Breast epithelium (tissue), 4 donors: ENCODE measurements at places on chromosomes 2 and 18.
A peak's percentile ranks its signal among the peaks of the same experiment; 100 is the strongest.

- no peak for DNase-seq
These were observed 20.9 kb downstream of the CFLAR start for GRCh38 chr2:201136889-201137321.

DNA sequence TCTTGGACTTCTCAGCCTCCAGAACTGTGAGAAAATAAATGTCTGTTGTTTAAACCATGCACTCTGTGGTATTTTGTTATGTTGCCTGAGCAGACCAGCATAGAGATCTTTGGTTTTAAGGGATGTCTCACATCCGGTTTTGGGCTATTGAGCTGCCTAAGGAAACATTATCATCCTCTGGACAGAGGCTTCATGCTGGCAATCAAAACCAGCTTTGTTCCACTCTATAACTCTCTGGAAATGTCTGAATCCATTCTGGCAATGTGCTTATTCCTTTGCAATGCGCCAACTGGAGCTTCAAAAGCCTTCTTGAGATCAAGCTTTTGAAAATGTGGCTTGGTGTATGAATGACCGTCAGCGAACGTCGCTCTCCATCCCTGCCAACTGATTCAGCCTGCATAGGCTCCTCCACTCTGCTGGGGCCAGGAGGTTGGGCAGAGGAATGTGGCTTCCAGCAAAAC is 183.6 kb upstream of the MGAT5 start:
- DNase-seq: no peak

DNA sequence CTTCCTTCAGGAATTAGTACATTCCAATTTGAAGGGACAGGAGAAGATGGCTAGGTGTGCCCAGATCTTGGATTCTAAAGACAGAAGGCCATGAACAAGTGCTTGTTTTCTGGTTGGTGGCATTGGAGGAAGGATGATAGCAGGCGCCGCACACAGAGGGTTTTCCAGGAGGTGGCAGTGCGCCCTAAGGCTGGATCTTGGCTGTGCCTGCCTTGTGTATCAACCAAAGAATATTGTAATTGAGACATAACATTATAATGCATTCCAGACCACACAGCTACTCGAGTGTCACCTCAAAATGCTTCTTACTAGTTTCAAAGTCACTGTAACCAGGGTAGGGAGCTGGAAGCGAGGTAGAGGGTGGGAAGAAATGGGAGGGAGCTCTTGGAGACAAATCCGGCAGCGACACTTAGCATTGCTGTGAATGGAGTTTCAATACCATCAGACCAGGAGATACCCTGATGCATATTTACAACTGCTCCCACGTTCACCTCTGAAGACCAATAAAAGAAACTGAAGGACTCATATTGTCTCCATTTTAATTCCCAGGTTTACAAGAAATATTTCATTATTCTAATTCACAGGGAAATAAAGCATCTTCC is 42.5 kb downstream of the CPO start:
- peak; percentile 75 for DNase-seq

GRCh38 chr18:7174344-7175095 is 56.4 kb upstream of the LRRC30 start:
- peak; percentile 56 for DNase-seq

GRCh38 chr18:51330148-51330547 is 132.7 kb upstream of the MEX3C start:
- DNase-seq: peak; percentile 40

DNA sequence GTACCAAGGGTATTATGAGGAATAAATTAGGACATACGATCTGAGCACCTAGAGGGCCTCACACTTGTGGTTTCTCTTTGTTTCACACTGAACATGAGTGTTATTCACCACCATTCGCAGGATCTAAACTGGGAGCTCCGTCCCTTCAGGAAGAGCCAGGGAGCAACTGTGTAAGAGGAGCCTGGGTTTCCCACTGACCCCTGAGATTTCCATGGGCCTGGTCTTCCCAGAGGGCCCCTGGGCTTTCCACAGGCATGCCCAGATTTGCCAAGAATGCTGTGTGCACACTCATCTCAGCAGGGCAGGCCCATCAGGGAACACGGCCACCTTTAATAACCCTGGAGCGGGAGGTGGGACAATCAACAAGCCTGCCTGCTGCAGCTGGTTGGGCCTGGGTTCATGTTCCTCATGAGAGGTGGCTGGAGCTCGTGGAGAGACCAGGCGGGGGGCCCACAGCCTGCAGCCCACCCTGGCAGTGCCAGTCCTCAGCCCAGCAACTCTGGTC is 416.8 kb upstream of the MYT1L start:
- DNase-seq: no peak

- no peak for DNase-seq
These were observed 30.0 kb upstream of the STK17B start for GRCh38 chr2:196201229-196202009.

DNA sequence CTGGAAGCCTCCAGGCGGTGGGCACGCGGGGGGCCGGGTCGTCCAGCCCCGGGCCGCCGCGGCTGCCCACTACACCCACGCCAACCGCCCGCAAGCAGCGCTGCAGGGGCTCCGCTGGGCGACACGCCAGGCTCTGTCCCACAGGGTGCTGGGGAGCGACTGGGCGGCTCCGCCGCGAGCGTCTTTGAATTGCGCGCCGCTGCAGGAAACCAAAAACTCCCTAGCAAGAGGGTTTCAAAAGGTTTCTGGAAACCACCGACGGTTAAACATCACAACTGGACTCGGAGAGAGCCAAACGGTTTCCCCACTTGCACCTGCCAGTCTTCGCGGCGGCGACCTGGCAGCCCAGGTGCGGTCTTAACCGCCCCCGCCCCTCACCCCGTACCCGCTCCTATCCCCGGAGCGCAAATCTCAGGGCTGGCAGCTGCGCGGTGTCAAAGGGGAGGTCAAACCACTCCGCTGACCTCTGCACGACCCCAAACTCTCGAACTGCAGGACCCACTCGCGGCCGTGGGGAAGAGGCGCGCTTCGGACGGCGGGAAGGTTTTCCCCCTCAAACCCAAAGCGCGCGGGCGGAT is 1.0 kb downstream of the CXCR4 start:
- DNase-seq: no peak

DNA sequence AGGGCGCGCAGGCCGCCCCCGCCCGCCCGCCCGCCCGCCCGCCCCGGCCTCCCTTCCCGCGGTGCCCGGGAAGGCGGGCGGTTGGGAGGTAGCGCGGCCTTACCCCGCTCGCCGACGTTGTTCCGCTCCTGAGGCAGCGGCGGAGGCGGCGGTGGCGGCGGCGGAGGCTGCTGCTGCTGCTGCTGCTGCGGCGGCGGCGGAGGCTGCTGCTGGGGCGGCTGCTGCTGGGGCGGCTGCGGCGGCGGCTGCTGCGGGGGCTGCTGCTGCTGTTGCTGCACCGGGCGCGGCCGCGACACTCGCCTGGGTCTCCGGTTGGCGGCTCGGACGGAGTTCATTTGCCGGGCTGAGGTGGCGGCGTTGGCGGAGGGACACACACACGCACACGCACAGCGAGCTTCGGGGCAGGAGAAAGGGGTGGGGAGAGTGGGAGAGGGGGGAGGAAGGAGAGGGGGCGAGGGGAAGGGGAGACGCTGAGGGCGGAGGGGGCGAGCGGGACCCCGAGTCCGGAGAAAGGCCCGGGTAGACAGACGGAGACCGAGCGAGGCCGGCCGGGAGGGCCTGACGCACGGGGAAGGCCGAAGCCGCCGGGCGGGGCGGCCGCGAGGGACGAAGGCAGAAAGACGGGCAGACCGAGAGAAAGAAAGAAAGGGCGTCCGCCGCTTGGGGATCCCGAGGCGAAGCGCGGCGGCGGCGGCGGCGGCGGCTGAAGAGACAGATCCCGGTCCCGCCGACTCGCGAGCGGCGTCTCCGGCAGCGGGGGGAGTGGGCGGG is 727 bp downstream of the FBXO11 start:
- DNase-seq: peak; percentile 45

DNA sequence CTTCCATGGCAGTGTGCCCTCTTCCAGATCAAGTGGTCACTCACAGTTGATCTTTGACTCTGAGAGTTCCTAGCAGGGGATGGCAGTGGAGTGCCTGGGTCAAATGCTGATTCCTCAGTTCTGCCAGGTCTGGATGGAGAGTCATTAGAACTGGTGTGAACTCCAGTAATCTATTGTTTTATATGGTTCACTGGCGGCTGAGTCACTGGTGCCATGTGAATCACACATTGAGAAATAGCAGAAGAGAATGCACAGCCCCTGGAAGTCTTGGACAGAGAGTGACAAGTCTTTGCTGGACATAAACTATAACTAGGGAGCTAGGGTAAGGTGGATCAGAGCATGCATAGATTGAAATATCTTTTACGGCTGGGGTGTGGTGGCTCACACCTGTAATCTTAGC is 86.9 kb downstream of the EIF2AK3 start:
- DNase-seq: no peak

DNA sequence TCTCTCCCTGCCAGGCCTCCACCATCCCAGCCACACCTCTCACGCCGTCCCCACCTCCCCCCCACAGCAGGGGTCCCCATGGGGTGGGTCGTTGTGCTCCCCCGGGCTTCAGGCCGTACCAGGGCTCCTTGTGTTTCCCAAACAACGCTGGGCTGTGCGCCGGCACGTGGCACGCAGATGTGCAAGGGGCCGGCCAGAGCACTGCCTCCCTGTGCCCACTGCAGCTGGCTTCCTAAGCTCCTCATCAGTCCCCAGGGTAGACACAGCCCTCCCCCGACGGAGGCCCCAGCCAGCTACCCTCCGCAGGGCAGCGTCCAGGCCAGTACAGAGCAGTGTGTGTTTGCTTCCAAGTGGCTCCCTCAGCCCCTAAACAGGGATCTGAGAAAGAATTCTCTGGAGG is 34.0 kb downstream of the BIN1 start:
- DNase-seq: no peak

DNA sequence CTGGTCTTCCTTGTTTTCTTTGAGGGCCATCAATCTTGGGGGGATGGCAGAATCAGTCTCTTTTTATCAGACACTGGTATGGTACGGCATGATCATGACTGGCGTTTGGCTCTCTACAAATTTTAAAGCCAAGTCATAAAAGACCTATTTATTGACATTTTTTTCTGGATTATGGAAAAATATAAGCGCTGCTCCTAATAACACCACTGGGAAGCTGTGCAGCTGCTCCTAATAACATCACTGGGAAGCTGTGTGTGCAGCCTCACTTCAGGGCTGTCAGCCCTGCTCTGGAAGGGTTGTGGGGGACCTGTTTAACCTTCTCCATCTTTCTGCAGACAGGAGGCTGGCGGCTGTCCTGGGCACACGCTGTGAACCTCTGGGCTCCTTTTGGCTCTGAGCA is 88.9 kb downstream of the SNTG2 start:
- no peak for DNase-seq

- DNase-seq: no peak
These were observed 37.2 kb downstream of the MBOAT2 start for GRCh38 chr2:8966123-8966908.

GRCh38 chr18:3985664-3986063 is 469.4 kb downstream of the DLGAP1 start:
- no peak for DNase-seq

DNA sequence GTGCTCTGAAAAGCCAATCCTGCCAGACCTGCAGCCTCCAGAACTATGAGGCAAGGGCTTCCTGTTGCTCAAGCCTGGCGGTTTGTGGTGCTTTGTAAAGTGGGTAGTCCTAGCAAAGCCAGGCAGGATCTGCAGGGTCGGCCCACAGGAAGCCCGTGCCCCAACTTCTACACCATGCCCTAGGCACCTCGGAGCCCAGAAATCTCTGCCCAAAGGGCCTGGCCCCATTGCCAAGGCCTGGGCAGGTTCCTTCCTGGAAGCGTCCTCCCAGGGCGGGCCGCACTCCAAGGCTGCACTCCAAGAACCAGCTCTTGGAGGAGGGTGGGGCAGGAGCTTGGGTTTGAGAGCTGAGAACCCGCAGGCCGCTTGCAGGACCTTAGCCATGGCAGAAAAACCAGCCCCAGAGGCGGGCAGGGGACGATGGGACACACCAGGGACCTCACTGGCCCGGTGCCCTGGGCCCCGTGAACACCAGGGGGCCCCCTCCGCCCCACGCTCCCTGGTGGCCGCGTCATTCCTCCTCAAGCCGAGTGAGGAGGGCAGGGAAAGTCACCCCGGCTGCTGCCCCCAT is 37.2 kb upstream of the ID2 start:
- DNase-seq: no peak

DNA sequence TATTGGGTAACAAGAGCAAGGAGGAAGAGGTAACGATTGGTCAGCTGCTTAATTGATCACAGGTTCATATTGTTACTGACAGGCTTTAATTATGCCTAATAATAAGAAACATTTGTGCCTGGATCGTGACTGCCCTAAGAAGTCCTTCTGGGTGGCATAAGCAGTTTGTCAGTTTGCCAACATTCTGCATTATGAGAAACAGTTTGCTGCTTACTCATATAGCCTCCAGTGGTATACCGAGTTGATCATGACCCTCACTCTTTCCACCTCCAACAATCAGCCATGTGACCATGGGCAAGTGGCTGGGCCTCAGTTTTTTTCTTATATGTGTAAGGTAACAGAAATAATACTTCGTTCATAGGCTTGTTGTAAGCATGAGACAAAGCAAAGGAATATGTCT is 96.6 kb upstream of the CABLES1 start:
- DNase-seq: no peak

DNA sequence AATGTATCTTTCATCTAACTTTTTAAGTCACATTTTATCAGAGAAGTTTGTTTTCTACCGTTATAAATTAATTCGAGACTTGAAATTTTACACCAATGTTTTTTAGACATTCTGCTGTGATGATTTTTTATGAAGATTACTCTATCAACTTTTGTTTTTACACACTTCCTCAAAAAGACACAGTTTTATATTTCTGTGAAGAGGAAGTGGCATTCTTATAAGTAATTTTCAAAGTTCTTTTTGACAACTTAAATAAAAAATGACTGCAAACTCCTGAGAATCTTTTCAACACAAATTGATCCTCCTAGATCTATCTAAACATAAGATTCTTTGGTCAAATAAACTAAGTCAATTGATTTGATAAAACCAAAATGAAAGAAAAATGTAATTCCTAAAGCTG is 13.7 kb downstream of the ANKRD44 start:
- no peak for DNase-seq
